ENCODE measurements at places on chromosomes 4 and X. TPM values are rescaled to one million over a fixed set of nuclear protein-coding genes. Genes with fewer than 3 reads are reported as not detected.

NDP gene
- not detected for total RNA-seq

GRCh38 chr4:119745351-119745750, 116.7 kb upstream of the PDE5A start:
- H3K4me1 ChIP-seq, result no peaks in the 10 kb centered on the region
- peaks cover 5% of the 10 kb centered on the region for H3K27me3 ChIP-seq
- H3K27ac ChIP-seq, result no peak overlapping the region
- no peak overlapping the region for H3K4me3 ChIP-seq
- no peaks in the 10 kb centered on the region for H3K36me3 ChIP-seq
- no peak for DNase-seq

DNA sequence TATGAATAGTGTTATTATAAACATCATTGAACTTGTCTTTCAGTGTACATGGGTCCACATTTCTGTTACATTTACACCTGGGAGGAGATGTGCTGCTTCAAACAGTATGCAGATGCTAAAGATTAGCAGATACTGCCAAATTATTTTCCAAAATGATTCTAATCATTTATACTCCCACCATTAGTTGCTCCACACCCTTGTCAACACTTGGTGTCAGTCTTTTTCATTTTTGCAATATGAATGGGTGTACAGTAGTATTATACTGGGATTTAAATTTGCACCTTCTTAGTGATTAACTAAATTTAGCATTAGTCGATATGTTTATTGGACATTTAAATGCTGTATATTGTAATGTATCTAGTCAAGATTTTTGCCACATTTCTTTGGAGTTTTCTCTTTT, 131.6 kb upstream of the GRID2 start:
- H3K36me3 ChIP-seq, result no peaks in the 10 kb centered on the region
- no peaks in the 10 kb centered on the region for H3K27me3 ChIP-seq
- no peak overlapping the region for H3K4me3 ChIP-seq
- no peak overlapping the region for H3K27ac ChIP-seq
- H3K4me1 ChIP-seq, result no peaks in the 10 kb centered on the region
- DNase-seq, result no peak

DNA sequence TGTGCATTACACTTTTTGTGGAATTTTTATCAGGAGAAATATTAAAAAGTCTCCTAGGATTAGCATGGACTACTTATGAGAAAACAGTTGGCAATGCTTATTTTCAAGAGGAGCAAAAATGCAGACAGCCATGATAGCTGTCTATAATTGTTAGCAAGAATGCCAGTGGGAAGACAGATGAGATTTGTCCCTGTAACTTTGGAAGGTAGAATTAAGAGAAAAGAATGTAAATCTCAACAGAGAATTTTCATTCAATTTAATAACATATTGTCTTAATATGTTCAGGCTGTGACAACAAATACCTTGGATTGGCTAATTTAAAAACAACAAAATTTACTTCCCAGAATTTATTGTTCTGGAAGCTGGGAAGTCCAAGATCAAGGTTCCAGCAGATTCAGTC, 349.2 kb downstream of the IQCM start:
- H3K27ac ChIP-seq, result no peak overlapping the region
- H3K4me3 ChIP-seq, result no peak overlapping the region

- peaks cover 28% of the 10 kb centered on the region for H3K27me3 ChIP-seq
- H3K4me3 ChIP-seq, result no peak overlapping the region
- no peak overlapping the region for H3K27ac ChIP-seq
- no peak for DNase-seq
- H3K36me3 ChIP-seq, result no peaks in the 10 kb centered on the region
Measured at GRCh38 chr4:74501579-74501978, 56.6 kb downstream of the AREG start.

Measured in activated CD8-positive, alpha-beta memory T cell treated with anti-CD3 and anti-CD28 coated beads, Interleukin-2, amount 10 ng/mL, durations not matched to agents 7 days and 5 days (primary cell).